ENCODE measurements at places on chromosomes 3 and 15. TPM values are rescaled to one million over a fixed set of nuclear protein-coding genes. Genes with fewer than 3 reads are reported as not detected.

Gene IL17RB
- 8.3 TPM for total RNA-seq

Gene RCN2
- 139 TPM for total RNA-seq

Gene EPHB3
- total RNA-seq, result 1.0 TPM

Gene ISLR
- 0.35 TPM for total RNA-seq

Gene HCLS1
- total RNA-seq, result 1.2 TPM

Gene TBCCD1
- total RNA-seq, result 7.4 TPM

Gene FGF7
- total RNA-seq, result not detected

Gene SPESP1
- not detected for total RNA-seq

Gene SH2D7
- not detected for total RNA-seq

Gene H1-8
- total RNA-seq, result not detected

Gene SLC15A2
- 2.3 TPM for total RNA-seq

Gene TNFSF10
- not detected for total RNA-seq

Gene ALDH1L1
- 0.90 TPM for total RNA-seq

Gene SERP1
- 78.5 TPM for total RNA-seq

Gene FEZF2
- total RNA-seq, result 0.11 TPM

Gene NUDT16
- total RNA-seq, result 16.9 TPM

Gene TMEM40
- total RNA-seq, result not detected

Gene OXSM
- total RNA-seq, result 2.5 TPM

Gene LHFPL4
- total RNA-seq, result 19.2 TPM

Gene PXYLP1
- 17.9 TPM for total RNA-seq

Gene ZMYND10
- 0.61 TPM for total RNA-seq

Gene RMDN3
- total RNA-seq, result 24.9 TPM

Gene CCR9
- not detected for total RNA-seq
